Prostate gland (tissue), 2 donors: ENCODE measurements at places on chromosomes 3 and 15. TPM values are rescaled to one million over a fixed set of nuclear protein-coding genes. Genes with fewer than 3 reads are reported as not detected.

ZFAND6 gene
- total RNA-seq: 167 TPM

DNA sequence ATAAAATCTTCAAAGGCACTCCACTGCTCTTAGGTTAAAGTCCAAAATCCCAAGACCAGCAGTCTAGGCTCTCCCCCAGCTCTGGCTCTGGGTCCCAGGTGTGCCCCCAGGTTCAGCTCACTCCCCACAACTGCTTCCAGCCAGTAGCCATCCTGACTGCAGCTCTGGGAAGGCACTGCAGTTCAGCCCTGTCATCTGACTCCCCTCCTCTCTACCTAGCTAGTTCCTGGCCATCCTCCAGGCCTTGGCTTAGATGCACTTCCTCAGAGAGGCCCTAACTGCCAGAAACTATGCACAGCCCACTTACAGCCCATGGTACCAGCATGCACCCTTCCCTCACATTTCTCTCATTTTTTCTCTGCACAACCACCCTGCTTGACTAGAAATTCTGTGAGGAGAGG lies 25.5 kb downstream of the TBC1D2B start:
- H3K4me1 ChIP-seq: peaks cover 24% of the 10 kb centered on the region
- no peaks in the 10 kb centered on the region for H3K27me3 ChIP-seq
- no peaks in the 10 kb centered on the region for H3K36me3 ChIP-seq
- H3K27ac ChIP-seq: no peak overlapping the region
- peak; percentile 57 for DNase-seq

DNA sequence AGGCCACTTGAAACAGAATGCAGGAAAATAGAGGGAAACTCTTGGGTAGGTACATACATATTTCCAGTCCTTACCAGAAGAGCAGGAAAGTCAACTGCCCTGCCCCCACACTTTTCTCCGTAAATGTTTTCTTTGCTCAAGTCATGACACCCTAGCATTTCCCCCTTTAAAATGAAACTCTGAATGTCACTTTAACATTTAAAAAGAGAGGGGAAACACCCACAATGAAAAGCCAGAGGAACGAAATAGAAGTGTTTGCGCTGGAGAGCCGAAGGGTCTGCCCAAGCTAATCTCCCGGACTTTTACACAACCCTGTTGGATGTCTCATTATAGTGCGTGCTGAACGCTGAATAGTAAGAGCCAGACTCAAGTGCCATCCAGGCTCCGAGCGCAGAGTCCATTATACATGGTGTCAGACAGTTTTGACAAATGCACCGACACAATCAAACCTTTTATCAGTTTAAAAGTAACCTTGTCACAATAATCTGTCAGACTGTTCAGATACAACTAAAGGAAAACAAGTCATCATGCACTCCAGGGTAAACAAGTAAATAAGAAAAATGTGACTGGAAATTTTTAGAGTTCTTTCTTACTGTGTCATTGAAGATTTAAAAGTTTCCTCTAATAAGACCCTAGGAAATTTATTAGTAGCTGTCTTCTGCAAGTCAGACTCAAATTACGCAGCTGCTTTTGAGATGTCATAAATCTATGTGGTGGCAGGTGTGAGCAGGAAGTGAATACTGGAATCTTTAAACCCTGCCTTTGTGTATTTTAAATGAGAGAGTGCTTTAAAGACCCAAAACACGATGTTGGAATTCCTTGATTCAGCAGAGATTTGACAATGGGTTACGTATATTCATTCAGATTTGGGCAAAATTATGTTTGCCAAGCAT lies 159.8 kb downstream of the RBMS3 start:
- DNase-seq: peak; percentile 39
- no peaks in the 10 kb centered on the region for H3K4me1 ChIP-seq
- peak overlapping the region; percentile 8 for H3K4me3 ChIP-seq
- H3K36me3 ChIP-seq: no peaks in the 10 kb centered on the region
- peak overlapping the region; percentile 23 for H3K27ac ChIP-seq

GRCh38 chr3:197367081-197367780 lies 68.8 kb upstream of the DLG1 start:
- no peaks in the 10 kb centered on the region for H3K27me3 ChIP-seq
- no peak overlapping the region for H3K27ac ChIP-seq
- no peak overlapping the region for H3K4me3 ChIP-seq
- H3K4me1 ChIP-seq: peaks cover 1% of the 10 kb centered on the region
- H3K36me3 ChIP-seq: no peaks in the 10 kb centered on the region

DNA sequence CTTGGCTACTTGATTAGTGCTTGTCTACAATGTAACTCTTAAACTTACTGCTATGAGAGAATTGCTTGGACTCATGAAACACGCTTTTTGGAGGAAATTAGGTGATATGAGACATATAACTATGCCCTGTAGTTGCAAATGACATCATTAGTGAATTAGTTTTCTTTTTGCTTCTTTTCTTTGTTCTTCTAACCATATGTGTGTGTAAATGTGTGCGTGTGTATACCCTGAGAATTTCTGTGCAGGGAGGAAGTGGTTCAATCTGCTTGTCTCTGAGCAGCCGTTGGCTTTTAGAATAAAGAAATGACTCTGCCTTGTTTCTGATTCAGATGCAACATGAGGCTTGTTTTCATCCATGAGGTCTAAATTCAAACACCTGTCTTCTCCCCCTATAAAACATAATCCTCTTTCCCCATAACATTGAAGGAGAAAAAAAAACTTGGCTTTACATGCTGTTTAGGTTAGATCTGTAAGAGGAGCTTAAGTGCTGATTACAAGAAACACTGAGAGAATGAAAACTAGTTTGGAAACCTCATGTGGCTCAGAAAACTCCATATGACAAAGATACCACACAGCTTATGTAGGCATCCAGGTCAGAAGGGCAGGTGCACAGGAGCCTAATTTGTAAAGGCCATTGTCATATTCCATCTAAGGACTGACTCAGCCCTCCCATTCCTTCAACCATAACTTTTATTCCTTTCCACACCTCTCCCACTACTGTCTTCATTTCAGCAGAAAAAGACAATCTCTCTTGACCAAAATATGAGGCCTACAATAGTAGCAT lies 30.5 kb upstream of the BLM start:
- no peaks in the 10 kb centered on the region for H3K4me1 ChIP-seq
- no peak overlapping the region for H3K4me3 ChIP-seq
- no peaks in the 10 kb centered on the region for H3K27me3 ChIP-seq
- H3K36me3 ChIP-seq: no peaks in the 10 kb centered on the region
- no peak for DNase-seq

DNA sequence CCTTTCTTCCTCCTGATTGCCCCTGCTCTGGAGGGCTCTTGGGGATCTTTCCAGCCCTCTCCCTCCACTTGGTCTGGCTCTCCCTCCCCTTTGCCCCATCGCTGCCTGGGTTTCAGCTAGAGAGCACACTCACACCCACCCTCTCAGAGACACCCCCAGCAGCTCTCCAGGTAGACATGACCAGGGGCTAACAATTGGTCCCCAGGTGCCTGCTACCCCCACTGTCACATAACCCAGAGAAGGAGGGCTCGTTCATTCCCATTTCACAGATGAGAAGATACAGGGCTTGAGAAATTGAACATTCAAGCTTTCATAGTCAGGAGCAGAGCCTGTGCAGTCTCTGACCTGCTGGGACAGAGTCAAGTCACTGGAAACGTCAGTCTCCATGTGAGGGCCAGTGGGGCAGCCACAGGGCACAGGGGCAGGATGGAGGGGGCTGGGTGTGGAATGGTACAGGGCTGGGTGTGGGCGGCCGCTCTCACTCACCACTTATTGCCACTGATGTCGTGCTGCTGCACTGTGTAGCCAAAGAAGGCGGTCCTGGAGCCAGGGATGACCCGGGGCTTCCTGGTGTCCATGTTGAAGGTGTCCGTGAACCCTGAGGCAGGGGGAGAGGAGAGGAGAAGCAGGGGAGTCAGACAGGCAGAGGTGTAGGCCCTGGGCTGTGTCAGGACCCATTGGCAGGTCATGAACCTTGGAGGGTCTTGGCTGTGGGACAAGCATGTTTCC lies 29.4 kb downstream of the ITGA11 start:
- no peak overlapping the region for H3K4me3 ChIP-seq
- H3K4me1 ChIP-seq: no peaks in the 10 kb centered on the region
- no peak overlapping the region for H3K27ac ChIP-seq
- no peak for DNase-seq

- no peak overlapping the region for H3K4me3 ChIP-seq
- DNase-seq: no peak
- H3K36me3 ChIP-seq: no peaks in the 10 kb centered on the region
- H3K27me3 ChIP-seq: no peaks in the 10 kb centered on the region
- no peaks in the 10 kb centered on the region for H3K4me1 ChIP-seq
These were observed 336.9 kb downstream of the SLC9A9 start for GRCh38 chr3:143511174-143511879.

- no peak overlapping the region for H3K4me3 ChIP-seq
- H3K27me3 ChIP-seq: no peaks in the 10 kb centered on the region
- no peak overlapping the region for H3K27ac ChIP-seq
- H3K4me1 ChIP-seq: no peaks in the 10 kb centered on the region
- DNase-seq: no peak
These were observed 141.7 kb downstream of the IL5RA start for GRCh38 chr3:2968475-2968874.

- H3K4me1 ChIP-seq: no peaks in the 10 kb centered on the region
- no peaks in the 10 kb centered on the region for H3K27me3 ChIP-seq
- no peak overlapping the region for H3K4me3 ChIP-seq
- H3K36me3 ChIP-seq: no peaks in the 10 kb centered on the region
- DNase-seq: no peak
These were observed 114.1 kb upstream of the CDIN1 start for GRCh38 chr15:36465304-36465703.

GRCh38 chr3:190044142-190044541 lies 76.6 kb downstream of the P3H2 start:
- no peak overlapping the region for H3K27ac ChIP-seq
- peaks cover 11% of the 10 kb centered on the region for H3K4me1 ChIP-seq
- H3K27me3 ChIP-seq: no peaks in the 10 kb centered on the region
- H3K36me3 ChIP-seq: no peaks in the 10 kb centered on the region
- H3K4me3 ChIP-seq: no peak overlapping the region

- DNase-seq: no peak
- no peak overlapping the region for H3K4me3 ChIP-seq
- H3K27ac ChIP-seq: no peak overlapping the region
- H3K4me1 ChIP-seq: no peaks in the 10 kb centered on the region
These were observed 44.6 kb upstream of the COL6A5 start for GRCh38 chr3:130300888-130301287.

DNA sequence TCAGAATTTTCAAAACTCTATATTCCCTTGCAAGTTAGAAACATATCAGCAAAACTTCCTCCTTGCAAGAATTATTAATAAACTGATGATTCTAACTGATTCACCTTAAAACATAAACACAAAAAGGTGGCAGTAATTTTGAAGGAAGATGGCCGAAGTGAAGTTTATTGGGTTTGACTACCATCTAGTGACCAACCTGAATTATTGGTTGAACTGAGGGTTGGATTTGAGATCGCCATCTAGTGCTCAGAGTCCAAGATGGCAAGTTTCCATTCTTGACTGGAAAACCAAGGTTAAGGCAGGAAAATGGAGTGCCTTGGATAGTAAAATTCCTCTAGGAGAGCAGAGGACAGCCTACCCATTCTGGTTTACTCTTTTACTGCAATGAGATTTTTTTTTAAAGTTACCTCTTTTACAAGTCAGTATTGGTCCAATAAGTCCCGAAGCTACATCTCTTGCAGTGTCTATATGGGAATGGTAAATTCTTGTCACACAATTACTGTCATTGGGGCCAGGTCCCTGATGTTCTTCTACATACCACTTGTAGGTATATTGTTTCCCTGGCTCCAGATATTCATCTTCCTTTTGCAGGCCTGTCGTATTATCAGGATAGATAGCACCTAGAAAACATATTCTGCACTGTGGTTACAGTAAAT lies 51.6 kb upstream of the CP start:
- H3K4me3 ChIP-seq: no peak overlapping the region
- peak; percentile 51 for DNase-seq

DNA sequence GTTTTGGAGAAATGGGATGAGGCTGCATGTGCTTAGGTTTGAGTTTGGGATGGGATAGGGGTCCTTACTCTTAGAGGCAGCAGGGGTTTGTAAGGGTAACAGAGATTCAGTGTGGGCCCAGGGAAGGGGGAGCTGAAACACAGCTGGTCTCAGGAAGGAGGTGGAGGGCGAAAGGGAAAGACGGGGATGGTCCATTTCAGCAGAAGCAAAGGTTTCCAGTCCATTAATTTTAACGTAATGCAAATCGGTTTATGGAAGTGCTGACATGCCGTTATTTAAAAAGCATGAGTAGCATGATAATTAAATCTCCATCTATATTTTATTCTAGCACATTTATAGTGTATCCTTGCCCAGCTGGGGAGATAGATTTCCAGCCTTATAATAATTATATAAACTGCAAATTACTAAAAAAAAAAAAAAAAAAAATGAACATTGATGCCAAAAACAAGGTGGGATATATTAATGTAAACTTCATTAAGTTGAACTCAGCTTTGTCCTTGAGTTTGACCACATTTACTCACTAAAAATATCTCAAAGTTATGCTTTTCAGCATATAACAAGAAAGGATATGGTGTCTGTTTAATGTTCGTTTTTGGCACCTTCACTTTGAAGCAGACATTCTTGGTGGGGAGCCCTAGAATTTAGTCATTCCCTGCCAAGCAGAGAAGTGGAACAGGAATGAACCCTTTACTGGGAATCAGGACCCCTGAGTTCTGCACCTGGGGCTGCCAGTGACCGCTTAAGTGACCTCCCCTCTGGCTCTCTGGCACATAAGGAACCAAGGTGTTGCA lies 234.7 kb downstream of the THSD4 start:
- DNase-seq: no peak
- H3K27me3 ChIP-seq: no peaks in the 10 kb centered on the region
- H3K27ac ChIP-seq: no peak overlapping the region
- no peak overlapping the region for H3K4me3 ChIP-seq
- no peaks in the 10 kb centered on the region for H3K36me3 ChIP-seq
- no peaks in the 10 kb centered on the region for H3K4me1 ChIP-seq

CHRD gene
- total RNA-seq: 2.5 TPM

SLC35G2 gene
- total RNA-seq: 2.9 TPM

AADACL2 gene
- total RNA-seq: not detected

DNA sequence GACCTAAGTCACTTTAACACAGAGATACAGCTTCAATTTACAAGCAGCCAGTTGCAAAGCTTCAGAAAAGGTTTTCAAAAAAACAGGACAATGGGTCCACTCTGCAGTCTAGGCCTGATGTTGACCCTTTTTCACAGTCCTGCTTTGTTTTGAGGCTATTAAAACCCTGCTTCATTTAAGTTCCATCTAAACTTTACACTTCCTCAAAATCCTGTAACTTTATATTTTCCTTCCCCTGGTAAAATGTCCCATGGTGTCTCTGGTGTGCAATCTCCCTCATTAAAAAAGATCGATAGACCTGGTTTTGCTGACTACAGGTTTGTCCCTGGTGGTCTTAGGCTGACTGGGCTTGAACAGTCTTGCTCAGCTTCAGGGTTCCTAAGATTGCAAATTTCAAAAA lies 5.1 kb upstream of the RPL14 start:
- H3K27ac ChIP-seq: peak overlapping the region; percentile 93
- DNase-seq: no peak
- H3K27me3 ChIP-seq: no peaks in the 10 kb centered on the region
- no peaks in the 10 kb centered on the region for H3K4me1 ChIP-seq
- H3K4me3 ChIP-seq: peak overlapping the region; percentile 73

MFGE8 gene
- 263 TPM for total RNA-seq

GRCh38 chr3:193711523-193711963 lies 118.5 kb downstream of the OPA1 start:
- no peaks in the 10 kb centered on the region for H3K27me3 ChIP-seq
- H3K36me3 ChIP-seq: no peaks in the 10 kb centered on the region
- no peak overlapping the region for H3K4me3 ChIP-seq
- H3K27ac ChIP-seq: no peak overlapping the region
- no peak for DNase-seq
- no peaks in the 10 kb centered on the region for H3K4me1 ChIP-seq

GRCh38 chr15:66936109-66936860 lies 129.1 kb upstream of the SMAD3 start:
- no peaks in the 10 kb centered on the region for H3K36me3 ChIP-seq
- no peak overlapping the region for H3K27ac ChIP-seq
- no peaks in the 10 kb centered on the region for H3K27me3 ChIP-seq
- peak overlapping the region; percentile 19 for H3K4me3 ChIP-seq
- no peak for DNase-seq

LRRIQ4 gene
- not detected for total RNA-seq
